ENCODE measurements at places on chromosomes 3 and 15.

DNA sequence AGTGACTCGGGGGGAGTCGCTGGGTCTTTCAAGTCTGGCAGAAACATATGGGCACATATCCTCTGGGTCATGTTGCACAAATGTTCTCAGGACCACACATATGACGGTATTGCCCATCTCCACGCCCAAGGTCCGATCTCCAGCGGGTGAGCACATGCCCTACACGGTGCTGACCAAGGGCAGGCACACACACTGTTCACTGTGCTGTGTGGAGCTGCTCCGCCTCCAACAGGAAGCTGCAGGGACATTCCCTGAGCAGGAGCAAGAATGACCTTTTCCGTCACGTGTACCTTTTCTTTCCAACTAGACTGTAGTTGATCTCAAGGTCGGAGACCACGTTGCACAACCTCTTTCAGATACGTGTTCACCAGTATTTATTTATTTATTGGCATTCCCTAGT, 41.7 kb upstream of the B3GNT5 start:
- no peak for DNase-seq

DNA sequence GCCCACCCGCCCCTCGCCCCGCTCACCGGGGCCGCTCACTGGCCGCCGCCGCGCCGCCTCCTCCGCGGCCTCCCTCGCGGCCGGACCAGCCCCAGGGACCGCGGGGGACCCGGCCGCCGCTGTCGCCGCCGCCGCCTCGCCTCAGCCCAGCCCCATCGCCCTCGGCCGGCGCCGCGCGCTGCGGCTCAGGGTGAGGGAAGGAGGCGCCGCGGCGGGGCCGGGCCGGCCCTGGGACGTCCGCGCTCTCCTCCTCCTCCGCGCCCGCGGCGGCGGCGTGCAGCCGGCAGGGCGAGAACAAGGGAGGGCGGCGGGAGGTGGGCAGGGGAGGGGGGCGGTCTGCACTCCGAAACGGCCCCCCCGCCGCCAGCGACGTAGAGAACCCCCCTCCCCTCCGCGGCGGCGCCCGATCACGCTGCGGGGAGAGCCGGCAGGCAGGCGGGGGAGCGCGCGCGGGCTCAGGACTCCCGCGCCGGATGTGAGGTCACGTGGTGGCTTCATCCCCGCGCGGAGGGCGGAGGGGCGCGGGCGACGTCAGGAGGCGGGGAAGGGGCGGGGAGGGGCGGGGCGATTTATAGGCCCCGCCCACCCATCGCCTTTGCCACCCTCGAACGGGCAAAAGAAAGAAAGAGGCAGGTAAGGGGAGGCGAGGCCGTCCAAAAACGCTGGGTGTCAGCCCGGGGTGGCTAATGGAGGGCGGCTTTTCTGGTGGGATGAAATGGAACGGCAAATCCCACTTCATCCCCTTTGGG, at the start of gene ATP13A3:
TSS of gene ATP13A3 (minus strand) at position 463 of the 749 bp plus-strand sequence. CDS start 24,812 bp downstream, outside the sequence.
- peak; percentile 91 for DNase-seq

- no peak for DNase-seq
Observed at GRCh38 chr15:85762756-85763127, 32.0 kb downstream of the KLHL25 start.

DNA sequence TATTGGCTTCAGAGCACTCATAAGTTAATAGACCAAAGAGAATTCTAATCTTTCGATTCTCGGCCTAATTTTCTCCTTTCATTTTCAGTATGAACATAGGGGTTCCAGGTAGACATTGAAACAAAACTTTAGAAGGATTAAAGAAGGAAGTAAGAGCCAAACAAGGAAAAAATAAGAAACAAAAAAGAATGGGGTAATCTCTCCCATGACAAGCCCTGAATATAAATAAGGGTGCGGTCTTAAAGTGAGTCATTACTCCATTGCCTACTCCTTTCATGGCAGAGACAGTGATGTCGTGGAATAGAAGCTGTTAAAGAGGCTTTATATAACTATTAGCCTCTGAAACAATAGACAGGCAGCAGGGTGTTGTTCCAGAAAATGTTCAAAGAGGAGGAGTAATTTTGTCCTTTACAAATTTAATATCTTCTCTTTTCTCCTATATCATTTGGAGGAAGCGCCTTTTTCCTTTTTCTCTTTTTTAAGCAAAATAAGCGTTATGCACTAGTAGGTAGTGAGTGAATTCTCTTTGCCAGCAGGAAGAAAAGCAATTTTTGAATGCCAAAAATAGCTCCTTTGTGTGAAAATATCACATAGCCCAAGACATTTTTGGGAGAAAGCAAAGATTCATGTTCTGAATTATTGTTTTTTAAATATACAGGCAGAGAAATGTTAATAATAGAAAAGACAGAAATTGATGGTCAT, 607.9 kb upstream of the KCNMB2 start:
- DNase-seq, result no peak

DNA sequence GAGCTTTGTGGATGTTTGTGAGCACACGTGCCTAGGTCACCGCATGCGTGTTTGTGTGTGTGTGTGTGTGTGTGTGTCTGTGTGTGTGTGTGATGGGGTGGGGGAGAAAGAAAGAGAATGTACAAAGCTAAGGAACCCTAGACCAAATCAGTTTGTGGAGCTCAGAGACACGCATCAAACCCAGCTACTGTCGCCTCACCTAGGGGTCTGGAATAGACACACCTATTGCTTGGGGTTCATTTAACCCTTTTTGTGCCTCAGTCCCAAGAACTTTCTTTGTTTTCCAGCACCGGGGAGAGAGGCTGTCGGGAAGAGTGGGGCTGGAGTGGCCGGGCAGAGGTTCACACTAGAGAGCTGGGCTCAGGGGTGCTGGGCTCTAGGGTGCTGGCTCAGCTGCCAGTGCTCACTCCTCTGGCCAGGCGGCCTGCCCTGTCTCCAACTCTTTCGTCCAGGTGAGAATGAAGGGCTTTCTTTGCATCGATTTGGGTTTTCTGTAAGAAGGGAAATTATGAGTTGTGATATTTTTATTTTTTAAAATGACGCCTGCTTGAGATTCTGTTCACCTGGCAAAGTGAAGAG, 221.6 kb downstream of the MEIS2 start:
- no peak for DNase-seq

DNA sequence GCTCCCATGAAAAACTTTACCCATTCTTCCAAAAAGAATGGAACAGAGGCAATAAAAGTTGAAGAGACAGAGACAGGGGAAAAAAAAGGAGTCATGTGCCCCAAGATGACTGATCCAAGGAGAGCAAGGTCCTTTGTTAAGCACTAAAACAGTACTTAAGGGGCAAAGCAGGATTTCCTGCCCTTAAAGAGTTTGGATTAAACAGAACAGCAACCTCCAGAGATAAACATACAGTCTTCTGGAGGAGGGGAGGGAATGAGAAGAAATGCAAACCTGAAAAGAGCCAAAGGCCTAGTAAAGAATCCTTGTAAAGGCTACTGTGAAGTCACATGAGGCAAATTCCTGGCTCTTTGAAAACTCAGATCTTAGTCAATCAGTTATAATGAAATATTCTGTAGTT, 38.2 kb downstream of the SHQ1 start:
- DNase-seq, result peak; percentile 17

GRCh38 chr3:188092648-188093047, 61.3 kb upstream of the LPP start:
- no peak for DNase-seq

- DNase-seq, result no peak
Observed at GRCh38 chr15:55824857-55825613, 82.1 kb upstream of the PRTG start.

DNA sequence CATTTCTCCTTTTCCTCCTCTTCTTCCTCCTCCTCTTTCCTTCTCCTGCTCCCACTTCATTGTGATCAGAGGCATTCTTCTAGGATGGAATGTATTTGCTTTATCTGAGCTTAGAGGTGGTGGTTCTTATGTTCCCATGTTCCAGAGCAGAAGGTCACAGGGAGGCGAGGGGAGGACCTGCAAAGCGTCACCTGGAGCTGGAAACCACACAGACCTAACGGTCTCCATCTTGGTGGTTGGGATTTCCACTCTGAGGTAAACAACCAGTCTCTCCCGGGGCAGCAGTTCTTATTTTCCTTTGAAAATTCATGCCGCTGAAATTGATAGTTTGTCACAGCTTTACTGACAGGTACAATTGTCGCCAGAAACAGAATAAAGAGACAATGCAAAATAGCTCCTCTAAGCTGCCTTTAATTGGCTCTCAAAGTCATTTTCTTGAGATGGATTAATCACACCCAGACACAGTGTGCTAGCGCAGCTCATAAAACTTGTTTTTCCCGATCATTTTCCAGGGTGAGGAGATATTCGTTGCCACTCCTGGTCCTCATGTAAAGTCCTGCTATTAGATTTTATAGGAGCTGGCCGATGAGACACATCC, 16.9 kb upstream of the AGBL1 start:
- no peak for DNase-seq

DNA sequence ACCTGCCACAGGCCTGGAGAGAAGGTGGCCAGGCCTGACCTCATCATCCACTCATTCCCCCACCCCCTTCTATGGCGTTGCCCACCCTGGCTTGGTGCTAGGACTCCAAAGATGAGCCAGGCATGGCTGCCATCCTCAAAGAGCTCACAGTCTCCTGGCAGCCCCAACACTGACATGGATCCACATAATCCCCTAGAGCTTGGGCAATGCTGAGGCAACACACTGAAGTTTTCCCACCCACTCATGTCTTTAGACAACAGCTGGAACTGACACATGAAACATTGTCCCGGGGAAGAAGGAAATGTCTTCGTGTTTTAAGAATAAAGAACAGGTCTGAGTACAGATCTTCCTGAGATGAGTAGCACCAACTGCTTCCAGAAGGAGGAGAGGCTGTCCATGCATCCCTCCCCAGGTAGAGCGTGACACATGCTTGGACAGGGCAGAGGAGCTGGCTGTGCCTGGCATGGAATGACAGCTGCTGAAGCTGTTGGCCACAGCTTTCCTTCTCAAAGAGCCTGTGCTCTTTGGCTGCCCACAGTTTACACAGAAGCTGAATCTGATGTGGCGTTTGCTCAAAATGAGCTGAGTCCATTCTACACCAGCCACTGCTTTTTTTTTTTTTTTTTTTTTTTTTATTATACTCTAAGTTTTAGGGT, 70.1 kb downstream of the HOMER2 start:
- no peak for DNase-seq

GRCh38 chr15:47801522-47801921, 84.2 kb downstream of the SEMA6D start:
- DNase-seq, result no peak

DNA sequence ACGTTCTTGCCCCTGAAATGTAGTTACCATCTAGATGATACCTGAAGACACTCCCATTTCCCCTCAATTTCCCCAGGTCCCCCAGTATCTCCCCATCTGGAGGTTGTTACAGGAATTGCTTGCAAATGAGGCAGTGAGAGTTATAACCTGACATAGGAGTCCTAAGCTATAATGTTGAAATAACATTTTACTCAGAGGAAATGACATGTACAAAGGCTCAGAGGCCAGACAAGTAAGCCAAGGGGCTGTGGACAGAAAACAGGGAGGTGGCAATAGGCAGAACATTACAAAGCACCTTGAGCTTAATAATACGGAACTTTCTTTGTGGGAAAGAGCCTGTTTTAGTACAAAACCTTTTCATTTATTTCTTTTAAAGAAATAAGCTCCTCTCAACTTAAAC, 171.9 kb downstream of the FRMD5 start:
- no peak for DNase-seq

DNA sequence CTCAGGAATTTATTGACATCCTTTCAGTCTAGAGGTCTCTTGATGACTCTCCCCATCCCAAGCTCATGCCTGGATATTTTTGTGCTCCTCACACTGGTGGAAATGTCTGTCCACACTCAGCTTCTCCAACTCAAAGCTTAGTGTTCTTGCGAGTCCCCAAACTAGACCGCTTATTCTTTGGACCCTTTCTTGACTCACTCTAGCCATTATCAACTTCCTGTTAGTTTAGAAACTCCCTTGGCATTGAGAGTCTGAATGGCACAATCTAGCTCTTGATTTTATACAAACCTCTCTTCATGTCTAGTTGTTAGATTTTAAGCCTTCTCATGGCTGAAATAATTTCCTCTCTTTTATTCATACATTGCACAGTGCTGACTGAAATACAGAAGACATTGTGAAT, 19.6 kb downstream of the TIGIT start:
- DNase-seq, result no peak

DNA sequence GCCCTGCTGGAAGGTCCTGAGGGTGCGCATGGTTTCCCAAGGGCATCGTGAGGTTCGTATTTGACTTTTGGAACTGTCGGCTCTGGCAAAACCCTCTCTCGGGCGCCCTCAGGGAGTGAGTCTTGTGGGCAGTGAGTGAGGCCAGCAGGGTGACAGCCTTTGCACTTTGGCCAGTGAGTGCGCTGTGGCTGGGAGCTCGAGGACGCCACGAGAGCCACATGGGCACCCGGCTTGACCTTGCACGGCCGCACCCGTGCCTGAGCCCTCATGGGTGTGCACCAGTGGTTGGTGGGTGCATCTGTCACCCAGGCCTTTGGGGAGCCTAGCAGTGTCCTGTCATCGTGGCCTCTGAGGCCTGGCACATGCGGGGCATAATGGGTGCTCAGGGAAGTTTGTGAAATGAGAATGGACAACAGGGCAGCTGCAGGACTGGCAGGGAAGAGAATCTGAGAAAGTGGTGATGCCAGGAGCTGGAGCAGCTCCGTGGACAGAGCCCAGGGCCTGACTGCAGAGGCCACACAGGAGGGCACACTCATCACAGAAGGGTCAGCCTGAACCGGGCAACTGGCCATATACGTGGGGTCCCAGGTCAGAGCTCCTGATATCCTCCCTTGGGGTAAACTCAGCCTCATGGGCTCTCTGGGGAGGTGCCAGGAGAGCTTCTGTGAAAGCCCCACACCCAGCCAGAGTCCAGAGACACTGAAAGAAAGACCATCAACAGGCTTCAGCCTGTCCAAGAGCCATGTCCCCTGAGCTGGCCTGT, 30.4 kb upstream of the SNRPA1 start:
- DNase-seq, result no peak

DNA sequence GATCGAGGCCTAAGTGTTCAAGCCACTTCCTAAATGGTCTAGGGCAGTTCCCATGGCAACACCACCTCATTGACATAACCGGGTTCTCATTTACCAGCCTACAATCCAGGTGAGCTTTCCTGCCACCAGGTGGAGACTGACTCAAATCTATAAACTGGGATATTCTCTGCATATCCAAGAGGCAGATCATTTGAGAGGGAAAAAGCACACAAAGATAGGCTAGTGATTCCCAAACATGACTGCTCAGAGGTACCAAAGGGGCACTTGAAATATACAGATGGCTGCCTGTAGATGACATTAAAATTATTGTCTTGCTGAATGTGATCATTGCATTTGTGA, 141.3 kb upstream of the PROK2 start:
- DNase-seq, result peak; percentile 20

DNA sequence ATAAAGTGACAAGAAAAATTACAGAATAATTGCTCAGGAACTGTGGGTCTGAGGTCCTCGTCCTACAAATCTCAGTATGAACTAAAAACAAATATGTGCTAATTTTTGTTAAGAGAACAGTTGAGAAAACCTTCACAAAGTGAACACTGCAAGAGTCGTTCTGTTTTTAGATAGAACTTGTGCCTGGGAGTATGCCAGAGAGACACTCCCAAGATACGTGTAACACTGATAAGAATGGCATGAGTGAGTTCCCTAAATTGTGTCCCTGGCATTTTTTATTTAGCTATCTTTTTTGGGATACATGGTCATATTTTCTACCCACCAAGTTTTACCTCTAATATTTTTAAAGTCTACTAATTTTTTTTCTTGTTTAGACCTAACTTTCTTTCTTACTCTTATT, 860.0 kb upstream of the NR2F2 start:
- no peak for DNase-seq
